ENCODE measurements at places on chromosomes 13 and 19. TPM values are rescaled to one million over a fixed set of nuclear protein-coding genes. Genes with fewer than 3 reads are reported as not detected.

PINLYP gene
- 2.4 TPM for total RNA-seq

NKPD1 gene
- total RNA-seq = 0.55 TPM

DNA sequence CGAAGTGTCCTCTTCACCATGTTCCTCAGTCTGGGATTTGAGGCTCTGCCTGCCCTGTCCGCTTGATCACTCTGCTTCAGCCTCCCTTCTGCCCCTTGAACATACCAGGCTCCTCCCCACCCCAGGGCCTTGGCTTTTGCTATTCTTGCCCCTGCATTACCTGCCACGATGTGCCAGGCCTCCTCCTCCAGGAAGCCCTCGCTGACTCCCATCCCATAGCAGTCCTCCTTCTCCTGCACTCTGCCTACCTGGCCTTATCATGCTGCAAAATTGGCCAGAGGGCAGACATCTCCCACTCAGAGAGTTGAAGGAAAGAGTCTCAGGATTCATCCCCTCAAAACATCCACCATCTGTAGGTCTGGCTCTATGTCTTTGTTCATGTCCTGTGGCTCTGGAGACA lies 2.2 kb downstream of the YJEFN3 start:
- peaks cover 11% of the 10 kb centered on the region for H3K4me1 ChIP-seq
- H3K4me3 ChIP-seq = no peak overlapping the region
- no peak for DNase-seq
- no peak overlapping the region for H3K27ac ChIP-seq

DNA sequence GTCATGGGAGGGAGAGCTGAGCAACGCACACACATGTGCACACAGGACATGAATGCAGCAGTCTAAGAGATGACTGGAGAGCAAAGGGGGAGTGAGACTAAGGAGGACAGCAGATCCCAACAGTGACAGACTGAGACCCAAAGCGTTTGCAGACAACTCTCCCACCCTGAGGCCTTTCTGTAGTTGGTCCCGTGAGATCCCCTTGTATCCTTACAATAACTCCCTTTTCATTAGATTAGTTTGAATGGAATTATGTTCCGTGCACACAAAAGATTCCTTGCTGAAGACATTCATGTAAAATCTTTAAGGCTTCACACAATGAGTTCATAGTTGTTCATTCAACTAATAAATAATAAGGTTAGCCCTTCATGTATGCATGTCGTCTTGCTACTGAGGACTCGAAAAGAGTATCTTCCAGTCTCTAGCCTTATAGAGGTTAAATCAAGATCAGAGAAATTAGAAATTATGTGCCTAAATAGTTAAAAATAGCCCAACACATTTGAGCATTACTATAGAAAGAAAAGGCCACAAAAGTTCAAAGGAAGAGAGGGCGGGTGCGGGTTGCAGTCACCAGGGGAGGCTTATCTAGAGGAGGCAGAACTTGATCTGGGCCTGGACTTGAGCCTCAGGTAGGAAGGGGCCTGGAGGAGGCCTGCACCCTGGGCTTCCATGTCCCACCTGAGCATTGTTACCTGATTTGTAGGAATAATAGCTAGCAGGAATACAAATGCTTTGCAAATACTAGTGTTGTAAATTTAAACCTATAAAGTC lies 3.1 kb upstream of the GTF3A start:
- H3K4me1 ChIP-seq = peaks cover 20% of the 10 kb centered on the region
- H3K4me3 ChIP-seq = no peak overlapping the region
- no peaks in the 10 kb centered on the region for H3K27me3 ChIP-seq
- DNase-seq = no peak
- H3K36me3 ChIP-seq = no peaks in the 10 kb centered on the region

DNA sequence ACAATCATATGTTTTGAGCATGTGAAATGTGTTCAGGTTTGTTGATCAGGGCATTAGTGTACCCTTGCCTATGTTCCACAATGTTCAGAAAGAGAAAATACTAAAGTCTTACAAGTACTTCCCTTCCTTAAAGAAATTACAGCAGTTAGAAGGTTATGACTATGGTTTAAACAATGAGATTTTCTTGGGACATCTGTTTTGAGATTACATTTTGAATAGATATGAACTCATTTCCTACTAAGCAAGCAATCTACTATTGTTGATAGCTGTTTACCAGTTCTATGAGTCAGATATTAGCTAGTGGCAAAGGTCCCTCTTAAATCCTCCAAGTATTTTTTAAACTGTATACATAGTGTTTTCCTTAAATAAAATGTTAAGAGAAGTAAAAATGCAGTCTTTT lies 241.3 kb downstream of the DACH1 start:
- no peaks in the 10 kb centered on the region for H3K4me1 ChIP-seq
- no peaks in the 10 kb centered on the region for H3K36me3 ChIP-seq
- no peaks in the 10 kb centered on the region for H3K27me3 ChIP-seq
- no peak overlapping the region for H3K4me3 ChIP-seq
- no peak overlapping the region for H3K27ac ChIP-seq

DNA sequence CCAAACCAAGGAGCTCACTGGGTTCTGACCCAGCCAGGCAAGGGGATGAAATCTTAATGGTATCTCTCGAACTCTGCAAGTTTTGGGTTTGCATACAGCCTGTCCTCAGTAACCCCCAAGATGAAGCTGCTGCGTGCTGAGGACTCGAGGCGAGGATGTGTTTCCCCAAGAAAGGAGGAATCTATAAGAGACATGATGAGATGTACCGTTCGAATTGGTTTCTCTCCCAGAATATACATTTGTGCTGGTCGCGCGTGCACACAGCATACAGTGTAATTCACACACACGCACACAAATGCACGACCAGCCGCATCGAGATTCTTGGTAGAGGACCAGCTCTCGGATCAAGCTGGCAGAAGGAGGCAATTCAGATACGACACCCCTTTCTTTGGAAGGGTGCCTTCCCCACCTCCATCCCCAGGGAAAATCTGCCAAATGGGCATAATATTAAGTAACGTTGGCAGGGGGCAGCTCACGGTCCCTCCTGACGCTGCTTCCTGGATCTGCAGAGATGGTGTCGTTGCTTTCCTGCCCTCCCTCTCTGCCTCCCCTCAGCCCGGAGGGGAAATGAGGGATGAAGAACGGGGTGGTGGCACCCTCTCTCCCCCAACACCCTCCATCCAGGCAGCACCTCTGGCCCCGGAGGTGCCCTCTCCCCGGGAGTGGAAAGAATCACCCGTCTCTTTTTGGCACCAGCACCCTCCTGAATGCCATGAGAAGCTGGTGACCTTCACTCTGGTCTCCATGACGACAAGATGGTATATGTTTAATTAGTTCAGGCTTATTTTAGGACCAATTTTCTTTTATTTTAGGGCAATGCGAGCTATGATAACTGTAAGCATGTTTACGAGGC lies 310.2 kb downstream of the ZNF536 start:
- H3K27me3 ChIP-seq = no peaks in the 10 kb centered on the region
- no peak overlapping the region for H3K27ac ChIP-seq
- H3K36me3 ChIP-seq = no peaks in the 10 kb centered on the region
- DNase-seq = no peak
- H3K4me3 ChIP-seq = no peak overlapping the region
